ENCODE measurements at places on chromosomes 11 and 22.

DNA sequence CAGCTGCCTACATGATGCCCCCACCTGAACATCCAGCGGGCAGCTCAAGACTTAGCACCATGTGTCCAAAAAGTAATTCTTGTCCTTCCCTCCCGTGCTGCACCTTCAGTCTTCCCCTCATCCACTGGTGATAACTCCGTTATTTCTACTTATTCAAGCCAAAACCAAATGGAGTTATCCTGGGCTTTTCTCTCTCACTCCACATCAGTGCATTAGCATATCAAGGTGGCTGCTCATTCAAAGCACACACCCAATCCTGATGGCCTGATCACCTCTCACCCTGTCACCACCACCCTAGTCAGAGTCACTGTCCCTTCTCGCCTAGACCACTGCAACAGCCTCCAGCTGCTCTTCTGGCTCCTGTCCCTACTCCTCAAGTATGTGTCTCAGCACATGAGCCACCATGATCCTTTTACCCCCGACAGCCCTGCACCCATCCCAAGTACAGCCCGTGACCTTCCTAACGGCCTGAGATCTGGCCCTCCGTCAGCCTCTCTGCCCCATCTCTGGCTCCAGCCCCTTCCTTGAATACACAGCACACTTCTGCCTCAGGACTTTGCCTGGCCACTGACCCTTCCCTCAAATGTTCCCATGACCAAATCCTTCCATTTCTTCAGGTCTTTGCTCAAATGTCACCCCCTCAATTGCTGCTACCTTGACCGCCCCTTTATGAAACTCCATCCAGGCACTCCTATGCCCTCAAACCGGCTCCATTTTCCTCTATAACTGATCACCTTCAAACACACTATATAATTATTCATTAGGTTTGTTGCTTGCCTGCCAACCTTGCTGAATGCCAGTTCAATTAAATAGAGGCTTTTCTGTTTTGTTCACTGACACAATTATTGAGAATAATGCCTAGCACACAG lies 19.7 kb upstream of the SLC25A1 start:
- DNase-seq = no peak

- DNase-seq = no peak
These were observed 118.9 kb upstream of the NECTIN1 start for GRCh38 chr11:119847853-119848252.

- no peak for DNase-seq
These were observed 27.9 kb upstream of the RBMXL2 start for GRCh38 chr11:7060868-7061267.

GRCh38 chr11:57798905-57799559 lies 37.4 kb downstream of the CTNND1 start:
- DNase-seq = peak; percentile 4

- DNase-seq = no peak
These were observed 224.5 kb upstream of the DDI1 start for GRCh38 chr11:103811870-103812455.

- no peak for DNase-seq
These were observed 21.4 kb downstream of the TPBGL start for GRCh38 chr11:75261902-75262361.

DNA sequence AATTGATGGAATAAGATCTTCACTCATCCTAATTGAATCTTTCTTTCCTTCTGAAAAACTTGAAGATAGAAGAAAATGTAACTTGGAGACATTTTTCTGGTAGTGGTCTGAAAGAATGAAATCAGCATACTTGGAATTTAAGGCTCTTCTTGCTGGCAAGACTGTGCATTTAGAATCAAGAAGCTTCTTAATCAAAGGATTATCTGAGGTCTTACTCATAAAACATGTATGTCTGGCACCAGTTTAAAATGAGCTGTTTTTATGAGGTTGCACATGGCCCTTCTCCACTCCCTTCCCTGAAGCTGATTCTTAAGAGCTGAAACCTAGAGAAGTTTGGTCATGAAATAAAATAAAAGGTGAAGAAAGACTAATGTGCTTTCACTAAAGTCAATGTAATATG lies 77.3 kb downstream of the ARHGEF12 start:
- no peak for DNase-seq

GRCh38 chr11:119297938-119298337 lies 19.0 kb downstream of the MCAM start:
- DNase-seq = no peak

GRCh38 chr11:69300120-69301060 lies 6.4 kb downstream of the MYEOV start:
- no peak for DNase-seq

GRCh38 chr11:81159900-81160299 lies 1573.8 kb downstream of the FAM181B start:
- no peak for DNase-seq

GRCh38 chr11:93895106-93895862 lies 44.9 kb upstream of the VSTM5 start:
- no peak for DNase-seq

GRCh38 chr11:96050435-96051182 lies 126.7 kb upstream of the MTMR2 start:
- DNase-seq = no peak

DNA sequence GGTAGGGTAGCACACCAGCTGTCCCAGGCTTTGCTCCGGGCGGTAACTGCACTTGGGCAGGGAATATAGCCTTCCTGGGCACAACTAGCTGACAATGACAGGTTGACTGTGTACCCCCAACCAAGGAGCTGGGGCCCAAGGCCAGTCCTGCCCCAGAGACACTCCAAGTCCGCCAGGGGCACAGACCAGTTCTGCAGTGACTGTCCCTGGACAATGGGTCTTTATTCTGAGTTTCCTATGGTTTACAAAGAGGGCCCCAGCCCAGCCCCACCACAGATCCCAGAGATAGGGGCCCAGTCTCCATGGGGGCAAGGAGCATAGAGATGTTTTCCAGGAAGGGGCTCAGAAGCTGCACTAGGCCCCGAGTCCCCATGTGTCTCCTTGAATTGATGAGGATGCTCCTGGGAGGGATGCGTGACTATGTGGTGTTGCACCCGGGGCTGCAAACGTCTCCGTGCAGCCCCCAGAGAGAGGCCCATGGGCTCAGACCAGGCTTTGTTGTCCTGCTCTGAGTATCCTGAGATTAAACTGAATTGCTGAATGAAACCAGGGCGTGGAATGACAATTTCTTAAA lies 48.4 kb downstream of the CD6 start:
- DNase-seq = no peak

GRCh38 chr22:27686534-27686933 lies 115.0 kb downstream of the MN1 start:
- DNase-seq = no peak

GRCh38 chr11:8227156-8228152 lies 36.2 kb downstream of the LMO1 start:
- no peak for DNase-seq

DNA sequence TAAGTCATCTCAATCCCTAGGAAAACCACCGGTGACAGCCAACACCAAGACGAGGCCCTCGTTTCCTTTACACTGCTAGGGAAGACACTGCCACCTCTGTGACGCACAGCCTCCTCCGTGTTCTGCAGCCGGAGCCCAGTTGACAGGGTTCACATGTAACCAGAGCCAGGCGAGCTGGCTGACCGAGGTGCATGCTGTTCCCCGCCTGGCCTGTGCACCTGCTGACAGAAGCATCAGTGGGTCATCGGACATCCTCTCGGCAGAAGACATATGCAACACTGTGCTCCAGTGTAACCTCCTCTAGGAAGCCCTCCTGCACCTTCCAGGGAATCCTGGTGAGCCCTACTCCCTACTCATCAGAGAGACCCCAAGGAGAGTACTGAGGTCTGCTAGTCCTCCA lies 114.2 kb upstream of the TP53AIP1 start:
- DNase-seq = no peak

DNA sequence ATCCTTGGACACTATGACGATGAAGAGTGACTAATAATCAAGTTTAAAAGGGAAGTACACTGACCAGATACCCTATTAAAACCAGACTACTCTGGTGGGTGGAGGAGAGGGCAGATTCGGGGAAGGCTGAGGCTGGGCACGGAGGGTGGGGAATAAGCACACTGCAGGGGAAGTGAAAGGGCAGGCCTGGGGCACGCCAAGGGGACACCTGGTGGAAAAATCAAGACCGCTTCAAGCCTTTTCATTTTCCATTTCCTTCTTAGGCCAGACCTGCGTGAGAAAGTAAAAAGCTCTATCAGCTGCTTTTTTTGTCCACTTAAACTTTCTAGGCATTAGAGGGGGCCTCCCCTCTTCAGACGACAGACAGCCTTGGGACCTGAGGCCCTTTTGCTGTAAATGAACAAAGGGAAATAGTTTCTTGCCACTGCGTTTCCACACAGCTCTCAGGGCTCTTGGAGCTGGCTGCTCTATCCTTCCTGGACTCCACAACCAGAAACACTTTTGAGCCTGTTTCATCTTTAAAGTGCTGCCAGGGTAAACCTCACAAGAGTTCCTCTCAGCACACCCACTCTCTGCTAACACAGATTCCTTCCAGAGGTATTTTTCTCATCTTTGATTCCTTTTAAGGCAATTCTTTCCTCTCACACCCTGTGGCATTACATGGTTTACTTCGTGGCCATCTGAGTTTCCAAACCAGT lies 25.0 kb upstream of the SERPIND1 start:
- peak; percentile 13 for DNase-seq

DNA sequence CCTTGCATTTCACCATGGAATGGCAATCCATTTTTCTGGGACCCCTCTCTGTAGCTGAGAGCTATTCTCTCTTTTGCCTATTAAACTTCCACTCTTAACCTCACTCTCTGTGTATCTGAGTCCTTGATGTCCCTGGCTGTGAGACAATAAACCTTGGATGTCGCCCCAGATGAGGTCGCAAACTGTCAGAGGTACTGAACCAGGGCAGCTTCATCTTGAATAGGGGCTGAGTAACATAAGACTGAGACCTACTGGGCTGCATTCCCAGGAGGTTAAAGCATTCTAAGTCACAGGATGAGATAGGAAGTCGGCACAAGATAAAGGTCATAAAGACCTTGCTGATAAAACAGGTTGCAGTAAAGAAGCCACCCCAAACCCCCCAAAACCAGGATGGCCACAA lies 68.0 kb downstream of the RSF1 start:
- no peak for DNase-seq

DNA sequence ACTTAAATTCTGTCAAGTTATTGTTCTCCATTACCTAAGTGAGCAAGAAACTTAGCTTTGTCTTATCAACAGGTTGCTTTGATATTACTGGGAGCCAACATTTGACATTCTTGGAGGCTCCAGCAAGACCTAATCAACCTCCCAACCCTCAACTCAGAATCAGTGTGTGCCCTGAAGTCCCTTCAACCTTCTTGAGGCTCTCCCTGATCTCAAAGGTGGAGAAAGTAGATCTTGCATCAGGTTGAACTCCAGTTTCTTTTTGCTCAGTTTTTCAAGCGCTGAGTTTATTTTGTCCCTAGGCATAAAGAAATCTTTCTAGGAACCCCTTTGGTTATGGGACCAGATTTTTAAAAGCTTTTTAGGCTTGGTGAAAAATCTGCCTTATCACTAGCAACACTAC lies 1.4 kb downstream of the FAM111A start:
- DNase-seq = no peak

- no peak for DNase-seq
These were observed 1.3 kb downstream of the ABTB2 start for GRCh38 chr11:34356576-34356912.

DNA sequence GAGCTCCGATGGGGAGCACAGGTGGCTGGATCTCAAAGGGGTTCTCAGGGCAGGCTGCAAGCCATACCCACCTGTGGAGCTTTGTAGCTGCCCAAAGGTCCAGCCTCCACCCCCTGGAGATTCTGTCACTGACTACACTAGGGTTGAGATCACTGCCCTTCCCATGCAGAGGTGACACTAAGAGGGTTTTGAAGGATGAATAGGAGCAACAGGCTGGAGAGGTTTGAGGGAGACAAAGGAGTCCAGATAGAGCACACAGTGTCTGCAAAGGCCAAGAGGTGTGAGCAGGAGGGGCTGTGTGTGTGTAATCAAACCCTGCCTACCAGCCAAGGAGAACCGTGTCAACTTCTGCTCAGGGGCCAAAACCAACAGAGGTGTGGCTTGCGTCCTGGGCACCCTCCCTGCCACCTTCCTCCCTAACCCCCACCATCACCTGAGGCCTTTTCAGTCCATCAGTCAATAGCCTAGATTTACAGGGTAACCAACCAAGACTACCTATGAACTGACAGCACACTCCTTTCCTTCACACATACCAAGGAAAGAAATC lies 43.0 kb upstream of the WNT11 start:
- no peak for DNase-seq

DNA sequence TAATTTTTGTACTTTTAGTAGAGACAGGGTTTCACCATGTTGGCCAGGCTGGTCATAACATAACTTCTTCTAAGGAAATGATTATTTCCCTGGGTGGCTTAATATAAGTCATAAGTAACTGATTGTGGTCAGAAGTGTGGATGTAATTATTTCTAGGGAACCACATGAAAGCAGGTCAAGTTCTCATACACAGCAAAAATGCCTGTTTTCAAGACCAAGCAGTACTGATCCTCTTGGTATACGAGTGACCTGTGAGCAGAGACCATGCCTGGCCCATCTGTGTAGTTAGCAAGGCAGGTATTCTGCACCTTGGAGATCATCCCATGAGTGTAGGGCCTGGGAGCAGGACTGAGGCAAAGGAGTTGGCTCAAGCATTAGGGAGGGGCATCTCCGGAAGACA lies 32.5 kb upstream of the NUCB2 start:
- no peak for DNase-seq

DNA sequence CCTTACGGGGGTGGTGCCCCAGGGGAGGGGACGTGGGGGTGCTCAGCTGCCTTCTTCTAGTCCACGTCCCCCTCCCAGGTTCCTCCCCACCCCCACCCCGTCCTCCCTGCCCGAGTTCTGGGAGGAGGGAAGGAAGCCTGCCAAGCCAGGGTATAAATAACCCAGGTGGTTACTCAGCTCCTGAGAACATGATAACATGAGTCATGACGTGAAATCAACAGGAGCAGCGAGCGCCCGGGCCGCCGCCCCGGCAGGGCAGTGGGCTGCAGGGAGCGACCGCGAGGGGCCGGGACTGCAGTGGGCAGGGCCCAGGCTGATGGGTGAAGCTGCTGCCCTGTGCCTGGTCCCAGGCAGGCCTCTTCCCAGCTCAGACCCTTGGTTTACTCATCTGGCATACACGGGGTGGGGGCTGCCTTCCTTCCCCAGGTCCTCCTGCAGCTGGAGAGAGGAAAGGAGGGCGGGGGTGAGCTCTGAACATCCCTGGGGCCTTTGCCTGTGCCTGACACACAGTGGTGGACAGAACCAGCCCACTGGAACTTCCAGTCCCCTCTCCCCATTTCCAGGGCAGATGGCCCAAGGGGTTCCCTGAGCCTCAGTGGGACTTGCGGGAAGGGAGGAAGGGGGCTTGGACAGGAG lies 8.8 kb upstream of the PDGFB start:
- DNase-seq = no peak

GRCh38 chr22:30753701-30754100 lies 59.0 kb downstream of the OSBP2 start:
- DNase-seq = no peak

DNA sequence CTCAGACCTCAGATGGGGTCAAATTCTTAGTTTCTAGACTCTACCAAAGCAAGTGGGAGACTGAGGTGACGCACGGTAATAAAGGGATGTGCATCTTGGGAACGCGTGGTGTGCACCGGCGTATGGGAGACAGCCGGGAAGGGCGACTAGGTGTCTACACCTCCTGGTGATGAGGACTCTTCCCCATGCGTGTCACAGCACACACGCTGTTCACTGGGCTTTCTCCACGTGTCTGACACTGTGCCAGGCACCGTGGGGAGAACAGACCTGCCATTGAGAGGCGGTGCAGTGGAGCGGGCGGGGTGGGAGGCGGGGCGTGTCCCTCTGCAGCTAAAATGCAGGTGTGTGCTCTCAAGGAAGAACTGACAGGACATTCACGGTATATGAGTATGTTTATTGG lies 5.3 kb downstream of the FXYD6 start:
- DNase-seq = no peak
